ENCODE measurements at places on chromosomes 2 and 18.
A peak's percentile ranks its signal among the peaks of the same experiment; 100 is the strongest.

DNA sequence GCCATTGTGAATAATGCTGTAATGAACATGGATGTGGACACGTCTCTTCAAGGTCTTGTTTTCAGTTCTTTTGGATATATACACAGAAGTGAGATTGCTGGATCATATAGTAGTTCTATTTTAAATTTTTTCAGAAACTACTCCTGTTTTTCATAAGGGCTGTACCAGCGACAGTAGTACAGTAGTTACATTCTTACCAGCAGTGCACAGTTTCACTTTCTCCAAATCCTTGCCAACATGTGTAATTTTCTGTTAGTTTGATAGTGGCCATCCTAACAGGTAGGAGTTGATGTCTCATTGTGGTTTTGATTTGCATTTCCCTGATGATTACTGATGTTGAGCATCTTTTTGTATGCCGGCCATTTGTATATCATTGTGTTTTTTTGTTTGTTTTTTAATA, 81.7 kb downstream of the EPC2 start:
- no peak for DNase-seq

GRCh38 chr2:169095621-169096105, 26.3 kb downstream of the DHRS9 start:
- DNase-seq = no peak

DNA sequence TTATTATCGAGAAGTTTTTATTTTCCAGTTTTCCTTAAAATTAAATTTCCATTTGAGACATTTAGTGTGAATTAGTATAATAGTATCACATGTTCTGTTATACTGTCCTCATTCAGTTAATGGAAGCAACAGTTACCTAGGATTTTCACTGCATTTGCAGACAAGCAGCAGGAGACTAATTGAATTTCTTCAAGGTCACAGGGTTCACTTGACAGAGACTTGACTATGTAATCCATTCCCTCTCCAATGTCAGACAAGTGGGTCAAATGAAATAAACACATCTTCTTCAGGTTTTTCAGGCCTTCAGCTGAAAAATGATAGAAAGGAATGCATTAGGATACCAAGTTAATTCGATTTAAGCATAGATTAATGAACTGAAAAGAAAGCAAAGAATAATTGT, 26.7 kb downstream of the NLRC4 start:
- no peak for DNase-seq

DNA sequence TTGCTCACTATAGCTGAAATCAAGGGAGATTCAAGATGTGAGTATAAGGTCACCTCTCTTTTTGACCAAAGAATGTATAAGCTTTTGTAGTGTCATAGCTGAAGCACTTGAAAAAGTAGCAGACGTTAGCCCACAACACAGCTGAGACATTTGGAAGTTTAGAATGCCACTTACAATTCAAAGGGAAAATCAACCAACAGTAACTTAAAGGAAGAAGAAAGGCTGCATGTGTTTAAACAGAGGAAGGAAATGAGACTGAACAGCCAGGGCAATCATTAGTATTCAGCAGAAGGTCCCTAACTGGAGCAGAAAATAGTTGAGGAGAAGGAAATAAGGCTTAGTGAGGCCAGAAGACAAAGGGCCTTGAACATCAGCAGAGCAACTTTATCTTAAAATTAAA, 23.5 kb upstream of the SCG2 start:
- no peak for DNase-seq

DNA sequence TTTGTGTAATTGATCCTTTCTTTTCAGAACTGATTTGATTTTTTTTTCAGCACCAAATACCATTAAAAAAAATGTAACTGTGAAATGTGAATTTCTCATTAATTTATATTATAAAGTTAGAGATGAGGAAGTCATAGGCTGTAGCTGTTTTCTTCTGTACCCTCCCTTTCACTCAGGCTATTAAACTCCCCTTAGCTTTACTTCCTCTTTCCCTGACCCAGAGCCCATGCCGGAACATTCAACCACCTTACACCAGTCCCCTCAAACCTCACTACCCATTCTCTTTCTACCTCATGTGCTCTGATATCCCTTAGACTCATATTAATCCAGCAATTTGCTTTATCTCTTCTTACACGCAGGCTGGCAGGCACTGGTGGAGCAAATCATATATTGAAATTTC, 12.4 kb downstream of the GALNT5 start:
- DNase-seq = no peak

DNA sequence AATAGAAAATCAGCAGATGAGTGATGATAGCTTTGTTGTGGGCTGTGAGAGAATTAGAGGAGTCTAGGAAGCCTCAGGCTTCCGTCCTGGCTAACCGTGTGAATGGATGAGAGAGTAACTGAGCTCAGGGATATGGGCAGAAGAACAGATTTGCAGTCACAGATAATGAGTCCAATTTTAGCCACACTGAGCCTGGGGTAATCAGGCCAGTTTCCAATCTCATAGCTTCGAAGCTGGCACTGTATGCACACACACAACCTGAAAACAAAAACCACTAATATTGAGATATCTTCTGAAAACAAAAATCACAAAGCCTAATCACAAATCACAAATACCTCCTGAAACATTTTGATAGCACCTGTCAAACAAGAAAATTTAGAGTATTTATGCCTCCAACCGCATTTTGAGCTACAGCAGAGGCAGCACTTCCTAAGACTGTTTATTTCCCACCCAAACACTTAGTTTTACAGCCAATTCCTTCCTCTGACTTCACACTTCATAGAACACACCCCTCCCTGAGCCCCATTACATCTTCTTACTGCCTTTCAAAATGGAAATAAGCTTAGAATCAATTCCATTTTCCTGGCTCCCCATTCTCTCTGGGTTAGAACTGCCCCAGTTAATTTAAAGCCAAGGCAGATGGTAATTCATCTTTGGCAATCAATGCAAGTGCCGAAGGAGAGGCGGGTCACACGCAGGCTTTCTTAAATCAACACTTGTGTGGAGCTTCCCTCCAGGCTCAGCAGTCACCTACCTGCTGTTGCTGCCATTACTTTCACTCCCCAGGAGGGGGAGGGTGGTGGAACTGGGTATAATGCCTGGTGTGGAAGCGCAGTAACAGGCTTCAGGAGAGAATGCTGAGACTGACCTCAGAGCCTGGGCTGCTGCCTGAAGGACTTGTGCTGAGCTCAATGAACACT, 18.9 kb downstream of the TTR start:
- DNase-seq = peak; percentile 99

DNA sequence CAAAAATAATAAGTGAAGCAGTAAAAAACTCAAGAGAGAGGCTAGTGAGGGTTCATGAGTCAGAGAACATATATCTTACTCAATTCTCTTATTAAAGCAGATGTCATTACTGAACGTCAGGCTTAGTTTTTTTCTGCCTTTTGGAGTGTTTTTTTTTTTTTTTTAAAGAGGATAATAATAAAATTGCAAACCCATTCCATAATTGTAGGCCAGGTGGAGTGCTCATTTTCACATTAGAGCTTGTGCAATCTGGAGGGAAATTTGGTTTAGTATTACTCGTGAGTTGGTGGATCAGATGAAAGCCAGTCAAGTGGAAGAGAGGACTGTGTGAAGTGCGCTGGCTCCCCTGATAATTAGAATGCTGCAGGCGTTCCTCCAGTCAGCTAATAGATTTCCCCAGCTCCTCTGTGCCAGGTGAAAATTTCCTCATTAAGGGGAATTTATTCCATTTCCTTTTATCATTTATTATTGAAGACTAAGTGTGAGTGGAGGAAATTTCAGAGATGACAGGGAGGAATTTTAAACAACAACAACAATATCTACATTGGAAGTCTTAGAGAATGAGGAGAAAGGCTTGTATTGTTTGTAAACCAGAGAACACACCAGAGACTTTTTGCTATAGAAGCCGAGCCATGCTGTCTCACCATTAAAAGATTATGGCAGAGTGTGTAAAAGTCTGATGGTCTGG, 74.6 kb downstream of the CPS1 start:
- peak; percentile 27 for DNase-seq

GRCh38 chr2:14901737-14902136, 269.2 kb downstream of the LRATD1 start:
- DNase-seq = no peak

GRCh38 chr18:32469691-32470459, 807 bp downstream of the GAREM1 start:
- DNase-seq = peak; percentile 91

DNA sequence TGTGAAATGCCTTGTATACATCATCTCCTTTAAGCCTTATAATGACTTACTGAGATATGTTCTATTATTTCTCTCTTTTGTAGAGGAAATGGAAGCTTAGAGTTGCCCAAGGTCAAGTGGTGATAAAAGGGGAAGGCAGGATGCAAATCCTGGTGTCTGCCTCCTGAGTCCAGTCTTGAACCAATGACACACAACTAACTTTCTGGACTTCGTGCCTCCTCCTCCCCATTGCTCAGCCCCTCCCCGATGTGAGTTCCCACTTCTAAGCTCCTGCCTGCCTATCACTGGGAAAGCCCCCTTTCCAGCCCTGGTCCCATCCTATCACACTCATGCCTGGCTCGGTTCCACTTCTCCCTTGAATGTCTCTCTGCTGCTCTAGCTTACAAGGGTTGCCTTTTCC, 6.9 kb upstream of the CTIF start:
- DNase-seq = no peak

DNA sequence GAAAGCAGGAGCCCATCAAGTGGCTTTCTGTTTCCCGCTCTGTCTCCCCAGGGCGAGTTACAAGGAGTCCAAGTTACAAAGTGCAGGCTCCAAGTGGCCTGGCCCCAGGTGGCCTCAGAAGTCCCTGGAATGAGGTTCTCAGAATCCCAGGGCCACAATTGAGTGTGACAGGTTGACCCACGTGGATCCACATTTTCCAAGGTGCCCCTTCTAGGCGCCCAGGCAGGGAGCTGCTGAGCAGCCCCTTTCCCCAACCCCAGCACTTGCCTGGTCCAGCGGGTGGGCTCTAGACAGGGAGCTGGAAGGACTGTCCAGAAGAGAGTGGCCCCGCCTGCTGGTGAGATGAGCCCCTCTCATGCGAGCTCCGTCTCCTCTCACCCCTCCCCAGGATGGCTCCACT, 253.4 kb downstream of the CYP26B1 start:
- no peak for DNase-seq

DNA sequence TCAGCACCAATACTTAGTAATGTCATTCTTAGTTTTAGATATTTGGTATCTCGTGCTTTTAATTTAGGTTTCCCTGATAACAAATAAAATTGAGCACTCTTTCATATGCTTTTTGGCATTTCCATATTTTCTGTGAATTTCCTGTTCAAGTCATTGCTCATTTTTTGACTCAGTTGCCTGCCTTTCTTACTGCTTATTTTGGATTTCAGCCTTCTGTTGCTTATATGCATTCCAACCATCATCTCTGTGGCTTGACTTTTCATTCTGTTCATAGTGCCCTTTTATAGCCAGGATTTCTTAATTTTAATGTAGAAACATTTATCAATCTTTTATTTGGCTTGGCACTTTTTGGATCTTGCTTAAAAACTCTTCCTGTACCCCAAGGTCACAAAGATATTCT, 14.5 kb upstream of the KIF3C start:
- no peak for DNase-seq

- DNase-seq = no peak
These were observed 12.4 kb downstream of the UGGT1 start for GRCh38 chr2:128103407-128103806.

DNA sequence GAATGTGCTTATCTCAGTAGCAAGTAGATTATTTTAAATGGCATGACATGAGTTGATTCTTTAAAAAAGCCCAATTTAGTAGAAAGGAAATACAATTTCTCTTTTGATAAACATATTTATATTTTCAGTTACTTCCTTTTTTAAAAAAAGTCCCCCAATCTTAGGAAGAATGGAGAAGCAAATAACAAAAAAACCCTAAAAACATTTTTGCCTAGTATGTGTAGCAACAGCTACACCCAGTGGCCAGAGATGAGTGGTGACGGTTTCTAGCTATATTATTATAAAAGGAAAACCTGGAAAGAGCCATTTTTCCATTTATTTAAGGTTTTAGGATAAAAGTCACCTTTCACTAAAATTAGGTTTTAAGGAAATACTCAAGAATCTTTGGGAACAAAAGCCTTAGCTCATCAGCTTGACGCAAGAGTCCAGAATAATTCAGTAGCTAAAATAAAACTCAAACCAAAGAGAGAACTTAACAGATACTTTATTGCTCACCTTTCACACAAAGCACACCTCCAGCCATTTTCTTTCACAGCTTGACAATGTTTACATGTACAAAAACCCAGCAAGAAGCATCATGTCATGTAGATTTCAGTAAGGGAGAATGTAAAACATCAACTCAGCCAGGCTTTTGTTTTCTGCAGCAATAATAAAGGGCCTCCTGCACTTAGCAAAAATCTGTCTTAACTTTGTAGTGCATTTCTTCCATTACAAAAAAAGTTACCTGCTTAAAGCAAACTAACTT, 15.7 kb downstream of the FAM98A start:
- DNase-seq = peak; percentile 14
